ENCODE measurements at places on chromosomes 1 and 21.

DNA sequence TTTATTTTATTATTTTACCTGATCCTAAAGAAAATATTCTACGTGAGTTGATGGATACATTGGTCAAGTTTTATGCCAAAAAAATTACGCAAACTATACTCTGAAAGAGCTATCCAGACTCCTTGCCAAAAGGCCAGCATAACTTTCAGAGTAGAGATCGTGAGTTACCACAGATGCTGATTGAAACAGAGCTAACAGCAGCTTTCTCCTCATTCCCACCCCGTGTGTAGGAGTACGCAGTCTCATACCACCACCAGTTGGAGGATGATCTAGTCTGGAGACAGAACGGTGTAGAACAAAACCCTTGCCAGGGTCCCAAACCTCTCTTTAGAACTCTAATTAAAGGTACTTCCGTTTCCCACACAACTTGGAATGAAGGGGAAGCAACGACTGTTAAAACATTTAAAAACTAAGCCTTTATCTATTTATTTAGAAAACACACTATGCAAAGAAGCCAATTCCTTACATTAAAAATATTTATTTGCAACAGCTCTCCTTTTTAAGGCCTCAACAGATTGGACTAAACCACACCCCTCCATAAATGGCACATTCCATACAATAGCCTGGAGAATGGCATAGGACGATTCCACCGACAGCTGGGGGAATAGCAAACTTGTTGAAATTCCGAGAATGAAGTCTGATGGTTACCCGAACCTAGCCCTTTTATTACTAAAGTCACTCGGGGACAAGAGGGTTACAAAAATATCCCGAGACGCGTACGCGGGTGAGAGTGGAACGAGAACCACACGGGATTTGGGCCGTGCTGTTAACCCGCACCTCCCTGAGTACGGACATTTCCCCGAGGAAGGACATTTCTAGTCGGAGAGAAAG is 1.4 kb downstream of the NUCKS1 start:
- DNase-seq = peak; percentile 52

GRCh38 chr1:8259498-8260290 is 58.2 kb upstream of the SLC45A1 start:
- DNase-seq = no peak

DNA sequence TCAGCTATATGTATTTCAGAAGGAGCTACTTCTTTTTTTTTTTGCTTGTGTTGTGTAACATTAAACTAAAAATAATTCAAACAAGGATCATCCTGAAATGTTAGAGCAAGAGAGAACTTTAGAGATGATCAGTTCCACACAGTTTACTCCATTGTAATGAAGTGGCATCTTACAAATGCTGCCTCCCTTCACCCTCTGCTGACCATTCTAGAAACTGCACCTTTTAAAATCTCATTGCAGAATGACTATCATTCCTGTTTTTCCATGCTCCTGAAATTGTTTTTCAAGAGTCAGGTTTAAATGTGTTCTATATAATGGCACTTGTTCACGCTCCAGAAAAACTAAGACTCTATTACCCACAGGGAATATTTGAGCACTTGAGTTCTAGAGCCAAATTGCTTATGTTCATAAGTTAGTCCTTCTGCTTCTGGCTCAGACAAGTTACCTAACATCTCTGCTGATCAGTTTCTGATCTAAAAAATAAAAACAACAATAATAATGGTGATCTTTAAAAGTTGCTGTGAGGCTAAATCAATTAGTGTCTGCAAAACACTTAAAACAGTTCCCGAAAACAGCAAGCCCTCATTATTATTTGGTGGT is 21.5 kb upstream of the SLC44A5 start:
- DNase-seq = no peak

- DNase-seq = no peak
Observed at GRCh38 chr1:18422954-18423353, 57.8 kb upstream of the KLHDC7A start.

DNA sequence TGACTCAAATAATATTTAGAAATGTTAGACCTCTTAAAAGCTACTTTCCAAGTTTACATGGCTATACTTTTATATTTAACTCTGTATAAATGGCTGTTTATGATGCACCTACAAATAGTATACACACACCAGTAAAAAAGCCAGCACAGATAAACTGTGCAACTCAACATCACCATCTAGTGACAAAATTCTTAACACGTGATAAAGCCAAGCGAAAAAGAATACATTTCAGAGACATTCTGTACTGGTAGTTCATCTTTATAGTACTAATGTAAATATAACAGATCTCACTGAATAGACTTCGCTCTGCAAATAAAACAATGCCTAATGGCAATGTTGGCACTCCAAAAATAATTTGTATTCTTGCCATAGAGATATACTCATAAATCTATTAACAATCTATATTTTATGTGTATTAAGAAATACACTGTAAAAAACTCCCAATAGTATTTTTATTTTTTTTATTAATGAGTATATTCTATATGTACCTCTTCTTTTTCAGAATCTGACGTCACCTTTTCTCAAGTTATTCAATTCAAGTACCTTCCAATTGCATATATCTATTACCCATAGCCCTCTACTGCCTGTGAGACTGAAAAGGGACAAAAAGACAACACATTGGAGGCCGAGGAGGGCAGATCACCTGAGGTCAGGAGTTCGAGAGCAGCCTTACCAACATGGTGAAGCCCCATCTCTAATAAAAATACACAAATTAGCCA is 100.2 kb downstream of the DPYD start:
- DNase-seq = no peak

DNA sequence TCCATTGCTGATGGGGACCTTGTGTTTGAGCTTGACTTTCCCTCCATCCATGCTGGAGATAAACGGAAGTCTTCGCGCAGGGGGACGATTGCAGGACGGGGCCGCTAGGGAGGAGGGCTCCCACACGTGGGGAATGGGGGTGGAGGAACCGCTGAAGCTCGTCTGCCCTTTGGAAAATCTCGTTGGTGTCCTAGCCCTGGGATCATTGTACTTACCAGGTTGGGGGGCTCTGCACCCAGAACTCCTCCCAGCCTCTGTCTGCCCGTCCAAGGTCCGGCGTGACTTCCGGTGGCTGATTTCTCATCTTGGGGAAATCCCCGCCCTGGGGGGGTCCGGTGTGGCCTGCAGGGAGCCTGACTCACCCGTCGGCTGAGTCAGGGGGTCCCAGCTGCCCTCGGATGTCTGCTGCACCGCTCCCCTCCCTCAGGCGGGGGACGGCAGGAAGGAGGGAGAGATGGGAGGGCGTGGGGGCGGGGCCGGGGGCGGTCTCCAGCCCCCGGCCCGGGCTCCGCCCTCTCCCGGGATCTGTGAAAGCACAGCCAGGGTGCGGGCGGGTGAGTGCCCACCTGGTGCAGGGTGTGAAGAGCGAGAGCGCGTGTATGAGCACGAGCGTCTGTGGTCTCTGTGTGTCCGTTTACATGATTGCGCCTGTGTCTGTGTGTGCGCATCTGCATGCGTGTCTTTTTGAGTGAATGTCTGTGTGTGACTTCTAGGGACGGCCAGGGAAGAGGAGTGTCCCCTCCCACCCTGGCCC is 35.8 kb downstream of the PIK3CD start:
- peak; percentile 81 for DNase-seq

- DNase-seq = no peak
Observed at GRCh38 chr1:235930543-235930942, 63.8 kb upstream of the LYST start.

GRCh38 chr1:62585469-62586155 is 11.7 kb upstream of the ANGPTL3 start:
- no peak for DNase-seq

DNA sequence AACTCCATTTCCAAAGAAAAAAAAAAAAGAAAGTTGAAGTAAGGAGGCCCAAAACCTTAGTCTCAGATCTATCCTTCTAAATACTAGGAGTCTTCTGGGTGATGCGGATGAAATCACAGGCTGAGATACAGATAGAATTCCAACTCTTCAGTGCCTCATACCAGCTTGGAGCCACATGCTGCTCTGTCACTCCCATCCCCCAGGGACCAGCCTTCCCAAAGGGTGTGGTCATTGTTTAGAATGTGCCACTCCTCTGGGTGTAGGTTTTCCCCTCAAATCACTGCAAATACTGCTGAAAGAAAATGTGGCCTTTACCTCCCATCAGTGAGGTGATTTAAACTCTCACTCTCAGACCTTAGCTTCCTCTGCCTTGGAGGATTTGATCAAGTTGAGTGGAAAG is 112.9 kb downstream of the CDC7 start:
- no peak for DNase-seq

DNA sequence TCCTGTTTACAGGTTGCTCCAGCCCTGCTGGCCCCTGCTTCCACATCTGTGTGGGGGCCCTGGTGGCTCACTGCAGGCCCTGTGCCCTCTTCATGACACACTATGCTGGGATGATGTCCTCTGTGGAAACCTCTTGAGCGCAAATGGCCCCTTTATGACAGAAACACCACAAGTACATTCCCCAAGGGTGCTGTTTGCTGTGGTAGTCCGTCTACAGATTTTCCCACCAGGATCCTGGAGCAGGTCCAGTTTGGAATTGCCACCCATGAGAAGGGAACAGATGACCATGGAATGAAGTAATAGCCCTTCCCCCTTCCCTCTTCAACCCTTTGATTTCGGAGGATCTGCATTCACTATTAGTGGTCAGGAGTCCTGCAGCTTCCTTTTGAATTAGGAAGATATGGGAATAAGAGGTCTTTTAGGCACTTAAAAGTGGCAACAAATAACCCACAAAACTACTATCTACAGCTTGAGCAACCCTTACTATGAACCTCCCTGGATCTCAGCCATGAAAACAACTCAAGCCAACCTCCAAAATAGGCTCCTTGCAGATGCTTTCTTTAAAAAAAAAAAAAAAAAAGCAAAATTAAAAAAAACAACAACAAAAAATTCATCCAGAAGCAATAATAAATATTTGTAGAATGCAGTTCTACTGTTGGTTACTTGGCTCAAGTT is 121.9 kb upstream of the TSPAN2 start:
- DNase-seq = no peak

GRCh38 chr1:195960580-195960979 is 647.7 kb downstream of the KCNT2 start:
- DNase-seq = no peak

DNA sequence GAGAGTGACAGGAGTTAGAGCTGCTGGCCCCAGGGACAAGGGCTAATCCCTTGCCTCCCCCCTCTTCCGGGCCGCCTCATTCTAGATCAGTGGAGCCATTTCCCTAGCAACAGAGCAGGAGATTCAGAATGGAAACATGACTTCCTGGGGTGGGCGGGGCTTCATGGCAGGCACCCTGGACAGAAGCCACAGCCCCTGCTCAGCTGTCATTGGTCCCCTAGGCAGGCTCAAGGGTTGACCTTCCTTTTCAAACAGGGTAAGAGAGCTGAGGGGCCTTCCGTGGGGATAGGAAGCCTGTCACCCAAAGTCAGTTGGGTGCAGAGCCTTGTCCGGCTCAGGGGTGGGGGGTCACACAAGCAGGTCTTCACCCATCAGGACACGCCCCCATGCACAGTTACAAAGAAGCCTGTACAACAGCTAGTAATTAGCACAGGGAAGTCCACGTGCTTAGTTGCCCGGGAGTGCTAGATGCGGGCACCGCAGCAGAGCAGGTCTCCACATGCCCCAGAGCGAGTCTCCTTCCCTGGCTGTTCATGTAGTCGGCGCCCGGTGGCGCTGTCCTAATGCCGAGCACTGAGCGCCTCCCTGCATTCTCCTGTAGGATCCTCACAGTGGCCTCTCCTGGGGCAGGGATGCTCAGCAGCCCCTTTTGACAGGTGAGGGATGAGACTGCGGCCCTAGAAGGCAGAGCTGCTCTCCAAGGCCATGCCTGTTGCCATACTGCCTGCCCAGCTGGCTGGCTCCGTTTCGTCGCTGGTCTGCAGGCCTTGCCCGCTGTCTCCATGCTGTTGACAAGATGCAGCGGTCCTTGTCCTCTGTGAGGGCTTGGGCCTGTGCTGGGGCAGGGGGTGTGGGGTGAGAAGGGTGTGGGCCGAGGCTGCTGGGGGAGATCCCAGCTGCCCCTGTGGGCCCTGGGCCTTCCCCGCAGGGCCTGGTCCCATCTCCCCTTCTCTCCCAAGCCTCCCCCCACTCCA is 5.1 kb downstream of the TMEM201 start:
- DNase-seq = peak; percentile 61

GRCh38 chr1:201311356-201312011 is 28.2 kb downstream of the PKP1 start:
- no peak for DNase-seq

GRCh38 chr1:167648252-167648849 is 18.3 kb downstream of the RCSD1 start:
- DNase-seq = no peak

DNA sequence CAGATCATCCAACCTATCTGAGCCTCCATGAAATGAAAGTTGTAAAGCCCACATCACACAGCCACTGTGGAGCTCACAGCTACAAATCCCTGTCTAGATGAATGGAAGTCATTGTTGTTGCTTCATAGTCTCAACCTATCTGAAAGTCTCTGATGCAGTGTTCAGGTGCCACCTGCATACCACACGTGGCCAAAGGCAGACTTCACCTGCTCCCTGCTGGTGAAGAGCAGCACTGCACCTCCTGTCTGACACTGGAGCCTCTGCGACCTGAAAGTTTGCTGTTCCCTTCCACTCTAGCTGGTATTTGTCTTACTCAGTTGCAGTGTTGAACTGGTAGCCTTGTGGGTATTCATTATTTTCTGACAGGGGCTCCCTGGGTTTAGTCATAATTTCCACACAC is 18.4 kb downstream of the LORICRIN start:
- peak; percentile 66 for DNase-seq

GRCh38 chr1:102853701-102854187 is 254.6 kb downstream of the COL11A1 start:
- no peak for DNase-seq

DNA sequence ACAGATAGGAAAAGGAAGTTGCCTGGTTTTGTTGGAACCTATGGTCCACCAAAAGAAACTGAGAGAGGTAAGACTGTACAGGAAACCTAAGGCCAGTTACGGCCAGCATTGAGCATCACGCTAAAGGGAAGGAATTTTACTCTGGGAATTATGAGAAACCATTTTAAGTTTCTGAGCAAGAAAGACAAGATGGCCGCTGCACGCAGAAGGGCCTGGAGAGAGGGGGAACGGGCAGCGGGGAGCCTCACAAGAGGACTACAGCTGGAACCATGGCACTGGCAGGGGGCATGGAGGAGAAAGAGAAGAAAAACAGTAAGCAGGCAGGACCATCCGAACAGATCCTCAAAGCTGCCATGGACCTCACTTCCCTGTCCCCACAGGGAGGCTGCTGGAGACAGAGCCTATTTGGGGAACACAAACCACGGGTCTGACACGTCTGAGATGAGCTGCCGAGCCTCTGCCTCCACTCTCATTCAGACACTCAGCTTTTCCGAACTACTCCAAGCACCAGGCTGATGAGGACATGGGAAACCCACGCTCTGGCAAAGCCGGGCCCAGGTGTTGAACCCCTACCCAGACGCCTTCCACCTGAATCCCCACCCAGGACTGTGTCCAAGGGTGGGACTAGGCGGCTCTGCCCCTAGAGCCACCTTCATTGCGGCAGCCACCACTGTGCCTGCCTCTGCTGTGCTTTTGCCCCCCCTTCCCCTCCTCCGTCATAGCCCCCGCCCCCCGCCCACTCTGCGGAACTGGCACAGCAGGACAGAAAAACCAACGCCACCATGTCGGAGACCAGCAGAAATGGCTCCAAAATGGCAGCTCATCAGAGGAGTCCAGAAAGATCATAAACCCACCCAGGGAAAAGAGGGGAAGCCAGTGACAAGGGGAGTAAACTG is 69.0 kb downstream of the CD46 start:
- no peak for DNase-seq

- no peak for DNase-seq
Observed at GRCh38 chr1:94559921-94560320, 18.4 kb upstream of the F3 start.
